Stimulated activated CD4-positive, alpha-beta T cell treated with anti-CD3 and anti-CD28 coated beads, TNF-alpha, amount 100 ng/mL, for 48 hours (primary cell): ENCODE measurements at places on chromosomes 7 and 10.

- no peak for DNase-seq
Measured at GRCh38 chr10:50312464-50313437, 61.4 kb upstream of the ASAH2 start.

- DNase-seq = no peak
Measured at GRCh38 chr10:2020836-2021235, 283.5 kb upstream of the ADARB2 start.

DNA sequence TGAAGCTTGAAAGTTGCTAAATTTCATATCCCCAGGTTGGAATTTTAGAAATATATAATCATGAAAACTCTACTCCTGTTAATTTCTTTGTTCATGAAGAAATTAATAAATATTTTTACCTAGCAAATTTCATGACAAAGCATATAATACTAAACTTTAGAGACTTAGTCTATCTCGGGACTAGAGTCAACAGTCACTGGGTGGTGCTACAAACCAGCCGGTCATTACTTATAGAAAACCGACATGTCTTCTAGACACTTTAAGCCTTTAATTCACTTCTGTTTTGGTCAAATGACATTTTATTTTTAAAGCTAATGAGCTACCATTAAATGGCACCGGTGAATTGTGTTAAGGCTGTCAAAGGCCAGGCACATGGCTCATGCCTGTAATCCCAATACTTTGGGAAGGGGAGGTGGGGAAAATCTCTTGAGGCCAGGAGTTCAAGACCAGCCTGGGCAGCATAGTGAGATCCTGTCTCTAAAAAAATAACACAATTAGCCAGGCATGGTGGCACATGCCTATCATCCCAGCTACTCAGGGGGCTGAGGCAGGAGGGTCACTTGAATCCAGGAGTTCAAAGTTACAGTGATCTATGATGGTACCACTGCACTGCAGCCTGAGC is 270.1 kb downstream of the CACNA2D1 start:
- DNase-seq = no peak

DNA sequence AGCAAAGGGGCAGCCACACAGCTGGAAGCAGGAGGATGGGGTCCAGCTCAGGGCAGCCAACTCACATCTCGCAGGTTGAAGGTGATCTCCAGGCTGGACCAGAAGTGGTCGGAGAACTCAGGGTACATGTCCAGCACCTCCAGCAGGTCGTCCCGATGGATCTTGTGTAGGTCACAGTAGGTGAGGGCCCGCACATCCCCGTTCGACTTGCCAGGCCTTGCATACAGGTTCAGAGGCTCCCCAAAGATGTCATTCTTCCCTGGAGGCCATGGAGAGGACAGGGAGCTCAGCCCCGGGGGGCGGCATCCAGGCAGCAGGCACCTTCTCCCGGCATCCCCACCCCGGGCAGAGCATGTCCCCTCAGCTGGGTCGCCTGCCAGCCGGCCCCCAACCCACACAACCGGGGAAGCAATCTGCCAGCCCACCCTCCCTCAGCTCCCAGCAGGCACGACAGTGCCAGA is 29.3 kb downstream of the KCNH2 start:
- DNase-seq = no peak

DNA sequence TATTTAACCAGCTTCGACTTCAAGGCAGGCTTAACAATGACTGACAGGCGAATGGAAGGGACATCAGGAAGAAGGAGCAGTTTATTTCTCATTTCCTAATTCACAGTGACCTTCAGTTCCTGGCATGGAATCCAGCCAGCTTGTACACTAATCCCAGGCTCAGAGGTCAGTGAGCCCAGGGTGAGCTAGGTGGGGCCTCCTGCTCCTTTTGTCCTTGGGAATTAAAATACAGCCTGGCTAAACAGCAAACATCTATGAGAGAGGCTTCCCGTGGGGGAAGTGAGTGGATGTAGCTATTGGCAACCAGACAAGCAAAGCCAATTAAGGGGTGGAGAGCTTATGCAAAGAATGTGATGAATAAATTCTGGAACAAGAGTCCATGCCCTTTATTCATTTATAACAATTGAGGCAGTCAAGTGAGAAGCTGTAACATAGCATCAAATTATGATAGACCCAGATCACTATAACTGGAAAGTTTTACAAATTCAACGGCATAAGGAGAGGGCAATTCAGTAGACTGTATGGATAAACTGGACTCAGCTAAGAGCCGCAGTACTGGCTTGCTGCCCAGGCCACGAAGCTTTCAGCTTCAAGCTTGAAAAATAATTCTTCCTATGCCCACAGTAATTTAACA is 57.1 kb downstream of the STK17A start:
- DNase-seq = no peak

DNA sequence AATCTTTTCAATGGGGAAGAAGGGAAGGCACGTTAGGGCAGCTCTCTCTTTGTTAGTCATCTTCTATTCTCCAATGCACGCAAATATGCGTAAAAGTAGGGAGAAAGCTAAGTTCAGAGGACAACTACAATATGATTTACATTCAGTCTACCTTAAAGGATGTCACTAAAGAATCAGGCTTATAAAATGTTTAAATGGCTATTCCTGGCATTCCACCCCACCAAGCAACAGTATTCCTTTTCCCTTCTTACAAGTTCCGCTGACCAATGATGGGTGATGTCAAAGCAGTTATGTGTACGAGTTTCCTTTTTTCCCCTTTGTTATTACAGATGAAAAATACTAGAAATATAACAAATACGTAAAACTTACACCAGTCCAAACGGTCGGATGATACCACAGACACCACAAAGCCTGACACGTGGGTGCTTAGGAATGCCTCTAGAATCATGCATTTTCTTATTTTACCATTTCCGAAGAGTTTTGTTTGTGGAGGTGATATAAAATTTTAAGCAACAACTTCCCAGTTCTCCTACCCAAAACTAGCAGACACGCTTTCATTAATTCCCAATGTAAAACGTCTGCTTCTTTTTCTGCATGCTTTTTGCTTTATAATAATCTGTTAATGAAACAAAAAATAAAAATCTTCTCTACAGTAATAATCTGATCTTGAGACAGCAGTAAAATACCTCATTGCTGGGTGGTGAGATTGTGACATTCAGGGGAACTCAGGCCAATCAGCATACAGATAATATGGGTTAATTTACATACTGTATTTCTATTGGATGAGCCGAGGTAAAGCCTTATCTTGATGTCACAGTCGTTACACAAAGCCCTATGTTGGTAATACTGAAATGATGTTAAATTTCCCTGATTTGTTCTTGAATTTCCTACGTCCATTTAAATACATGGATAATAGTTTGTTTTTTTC is 708 bp upstream of the GPR85 start:
- no peak for DNase-seq

GRCh38 chr10:7168414-7168813 is 242.4 kb downstream of the SFMBT2 start:
- DNase-seq = no peak

GRCh38 chr7:139711991-139712743 is 65.6 kb downstream of the HIPK2 start:
- DNase-seq = no peak

DNA sequence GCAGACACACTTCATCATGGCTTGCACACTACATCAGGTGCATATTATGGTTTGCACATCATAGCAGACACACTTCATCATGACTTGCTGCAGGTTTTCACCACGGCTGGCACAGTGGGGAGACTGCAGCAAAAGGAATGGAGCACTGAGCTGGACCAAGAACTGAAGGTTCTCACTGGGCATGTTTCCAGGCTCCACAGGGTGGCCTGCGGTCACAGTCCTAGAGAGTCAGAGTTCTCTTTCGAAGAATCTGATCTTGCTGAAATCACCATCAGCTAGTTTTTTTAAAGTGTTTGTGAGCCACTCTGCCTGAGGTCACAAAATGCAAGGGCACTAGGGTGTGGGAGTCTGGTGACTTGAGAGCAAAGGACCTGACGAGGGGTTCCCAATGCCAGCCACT is 140.4 kb upstream of the NPY start:
- no peak for DNase-seq

DNA sequence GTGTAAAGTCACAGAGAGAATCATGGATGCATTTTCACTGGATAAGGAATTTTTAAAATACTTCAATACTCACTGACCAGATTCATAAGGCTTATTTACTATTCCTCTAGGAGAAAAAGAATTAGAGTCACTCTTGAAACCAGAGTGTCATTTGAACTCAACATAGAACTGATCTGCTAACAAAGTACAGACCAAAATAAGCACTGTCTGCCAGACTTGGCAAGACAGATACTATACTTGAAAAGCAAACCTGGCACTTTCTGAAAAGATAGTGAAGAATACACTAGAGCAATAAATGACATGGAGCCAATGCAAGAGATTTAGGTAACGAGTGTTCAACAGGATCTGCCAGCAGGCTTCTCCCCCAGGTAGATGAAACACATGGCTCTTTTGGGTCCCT is 215.3 kb downstream of the CHCHD3 start:
- no peak for DNase-seq

- DNase-seq = no peak
Measured at GRCh38 chr10:58299580-58299979, 30.6 kb downstream of the CISD1 start.

- DNase-seq = peak; percentile 32
Measured at GRCh38 chr7:131688738-131689661, 132.6 kb upstream of the PODXL start.

DNA sequence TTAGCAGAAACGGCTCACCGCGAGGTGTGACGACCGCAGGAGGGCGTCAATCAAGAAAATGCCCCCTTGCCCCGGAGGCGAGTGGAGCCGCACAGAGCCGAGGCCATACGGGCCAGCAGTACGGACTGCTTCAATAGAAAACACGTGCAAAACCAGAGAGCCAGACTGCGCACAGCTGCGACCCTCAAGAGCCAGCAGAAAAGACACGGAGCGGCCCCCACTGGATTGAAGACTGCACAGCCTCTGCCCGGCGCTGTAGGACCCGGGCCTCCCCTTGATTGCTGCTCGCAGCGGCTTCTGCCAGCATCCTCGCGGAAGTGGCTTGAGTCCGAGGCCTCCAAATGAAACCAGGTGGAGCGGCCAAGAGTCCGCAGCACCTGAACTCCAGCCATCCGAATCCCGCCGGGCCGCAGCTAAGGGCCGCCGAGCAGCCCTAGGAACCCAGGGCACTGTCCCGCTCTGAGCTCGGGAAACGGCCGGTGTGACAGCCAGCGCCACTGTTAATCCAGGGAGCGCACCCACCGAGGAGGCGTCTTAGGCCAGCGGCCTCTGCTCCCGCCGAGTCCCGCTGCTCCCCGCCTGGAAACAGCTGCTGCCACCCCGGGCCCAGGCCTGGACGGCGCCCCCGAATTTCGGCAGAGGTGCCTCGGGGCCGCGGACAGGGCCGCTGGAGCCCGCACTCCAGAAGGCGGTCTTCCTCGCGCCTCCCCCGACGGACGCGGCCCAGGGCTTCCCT is 660 bp upstream of the HHEX start:
- no peak for DNase-seq

DNA sequence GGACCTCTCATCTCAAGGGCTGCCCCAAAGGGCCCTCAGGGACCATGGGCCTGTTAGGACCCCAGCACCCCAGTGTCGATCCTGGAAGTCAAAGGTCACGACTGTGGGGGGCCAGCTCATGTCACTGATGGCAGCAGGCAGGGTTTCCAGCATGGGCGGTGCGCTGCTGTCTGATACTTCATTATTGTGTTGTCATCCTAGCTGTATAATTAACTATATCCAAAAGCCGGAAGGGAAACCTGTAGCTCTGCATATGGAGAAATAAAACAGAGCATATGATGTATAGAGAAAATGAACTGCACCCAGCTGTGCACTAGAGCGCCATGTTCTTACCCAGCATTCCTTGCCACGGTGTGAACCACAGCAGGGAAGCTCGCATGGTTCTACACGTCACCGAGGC is 196.3 kb downstream of the EBF3 start:
- DNase-seq = no peak

GRCh38 chr7:44225566-44226395 is 25.0 kb downstream of the YKT6 start:
- no peak for DNase-seq

- no peak for DNase-seq
Measured at GRCh38 chr10:126730856-126731609, 60.5 kb upstream of the C10orf90 start.

DNA sequence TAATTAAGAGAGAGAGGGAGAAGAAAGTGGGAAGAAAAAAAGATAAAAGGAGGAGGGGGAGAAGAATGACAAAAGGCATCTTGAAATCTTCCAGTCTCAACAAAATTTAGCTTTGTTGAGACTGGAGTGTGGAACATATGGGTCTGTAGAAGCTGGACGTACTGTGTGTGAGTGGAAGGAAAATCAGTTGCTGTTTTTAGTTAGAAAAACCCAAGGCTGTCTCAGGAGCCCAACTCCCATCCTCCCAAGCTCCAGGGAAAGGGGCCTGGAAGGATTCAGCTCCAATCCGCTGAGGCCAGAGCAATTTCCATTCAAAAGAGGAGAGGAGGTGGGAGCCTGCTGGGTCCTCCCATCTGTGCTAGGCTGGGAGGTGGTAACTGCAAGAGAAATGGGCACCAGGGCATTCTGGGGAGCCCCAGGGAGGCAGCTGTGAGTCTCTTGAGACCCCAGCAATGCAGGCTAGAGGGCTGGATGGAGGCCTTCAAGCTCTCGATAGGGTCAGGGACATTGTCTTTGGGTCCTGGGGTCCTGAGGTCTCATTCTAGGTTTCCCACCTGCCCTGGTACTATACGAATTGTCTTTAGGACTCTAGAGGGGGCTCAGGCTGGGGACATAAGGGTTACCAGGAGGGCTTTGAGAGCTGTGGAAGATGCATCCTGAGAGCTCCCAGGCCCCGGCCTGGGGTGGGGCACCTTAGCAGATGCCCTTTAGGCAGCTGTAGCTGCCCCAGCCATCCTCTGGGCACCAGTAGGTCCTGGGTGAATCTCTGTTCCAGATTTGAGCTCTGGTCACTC is 21.4 kb downstream of the ADCYAP1R1 start:
- DNase-seq = no peak

DNA sequence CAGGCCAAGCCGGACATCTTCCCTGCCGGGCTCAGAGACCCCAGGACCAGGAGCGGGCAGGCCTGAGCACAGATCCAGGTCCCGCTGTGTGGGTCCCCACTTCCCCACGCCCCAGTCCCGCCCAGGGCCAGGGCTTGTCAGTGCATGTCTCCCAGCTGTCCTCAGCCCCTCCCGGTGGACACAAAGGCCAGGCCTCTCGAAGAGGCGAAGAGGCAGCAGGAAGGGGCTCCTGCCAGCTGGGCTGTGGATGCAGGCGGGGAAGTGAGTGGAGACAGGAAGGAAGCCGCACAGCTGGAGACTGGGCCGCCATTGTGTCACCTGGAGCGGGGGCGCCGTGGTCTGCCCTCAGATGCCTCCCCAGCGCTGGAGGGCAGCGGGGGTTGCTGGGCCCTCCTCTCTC is 4.8 kb downstream of the GRIFIN start:
- no peak for DNase-seq

GRCh38 chr10:24951201-24952142 is 934 bp downstream of the PRTFDC1 start:
- no peak for DNase-seq
